ENCODE measurements at places on chromosomes 6 and 20.
A peak's percentile ranks its signal among the peaks of the same experiment; 100 is the strongest.

- peak; percentile 93 for DNase-seq
These were observed 159.8 kb upstream of the ARID1B start for GRCh38 chr6:156617376-156617775.

DNA sequence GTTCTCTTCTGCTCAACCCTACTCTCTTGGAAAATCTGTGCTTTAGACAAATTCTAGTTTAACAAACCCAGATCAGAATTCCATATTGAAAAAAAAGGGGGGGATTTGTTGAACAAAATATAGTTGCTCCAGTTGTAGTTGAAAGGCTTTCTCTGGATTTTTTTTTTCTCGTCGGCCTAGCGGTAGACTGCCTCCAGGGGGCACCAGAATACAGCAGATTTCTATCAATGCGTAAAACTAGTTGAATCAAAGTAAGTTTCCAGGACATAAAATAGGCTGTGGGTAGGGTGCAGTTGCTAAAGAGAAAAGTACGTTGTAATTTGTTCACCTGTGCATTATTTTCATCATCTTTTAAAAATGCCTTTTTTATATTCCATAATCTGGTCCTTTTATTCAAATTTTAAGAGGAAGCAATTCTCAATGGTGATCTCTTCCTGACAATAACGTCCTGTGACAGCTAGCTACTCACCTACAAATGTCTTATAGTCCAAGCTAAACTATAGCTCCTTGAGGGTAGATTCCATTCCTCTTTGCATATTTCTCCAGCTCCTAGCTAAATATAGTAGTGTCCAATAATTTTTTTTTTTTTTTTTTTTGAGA is 105.4 kb downstream of the PERP start:
- peak; percentile 75 for DNase-seq

DNA sequence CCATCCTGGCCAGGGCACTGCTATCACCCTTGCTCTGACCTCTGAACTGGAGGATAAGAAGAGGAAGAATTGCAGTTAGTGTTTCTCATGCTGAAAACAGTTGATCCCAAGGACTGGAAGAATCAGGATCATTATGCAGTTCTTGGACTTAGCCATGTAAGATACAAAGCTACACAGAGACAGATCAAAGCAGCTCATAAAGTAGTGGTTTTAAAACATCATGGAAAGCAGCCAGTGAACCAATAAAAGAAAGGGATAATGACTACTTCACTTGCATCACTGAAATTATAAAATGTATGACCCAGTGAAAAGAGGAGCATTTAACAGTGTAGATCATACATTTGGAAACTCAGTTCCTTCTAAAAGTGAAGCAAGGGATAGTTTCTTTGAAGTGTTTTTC is 47.7 kb downstream of the DNAH8 start:
- DNase-seq = no peak

- DNase-seq = no peak
These were observed 769 bp downstream of the CCN6 start for GRCh38 chr6:112054555-112055190.

- peak; percentile 96 for DNase-seq
These were observed 50.2 kb upstream of the SIRPG start for GRCh38 chr20:1707588-1708449.
